Stimulated activated CD4-positive, alpha-beta T cell treated with anti-CD3 and anti-CD28 coated beads, Interleukin-4, amount 100 ng/mL, for 4 hours (primary cell): ENCODE measurements at places on chromosomes 1 and 21.

DNA sequence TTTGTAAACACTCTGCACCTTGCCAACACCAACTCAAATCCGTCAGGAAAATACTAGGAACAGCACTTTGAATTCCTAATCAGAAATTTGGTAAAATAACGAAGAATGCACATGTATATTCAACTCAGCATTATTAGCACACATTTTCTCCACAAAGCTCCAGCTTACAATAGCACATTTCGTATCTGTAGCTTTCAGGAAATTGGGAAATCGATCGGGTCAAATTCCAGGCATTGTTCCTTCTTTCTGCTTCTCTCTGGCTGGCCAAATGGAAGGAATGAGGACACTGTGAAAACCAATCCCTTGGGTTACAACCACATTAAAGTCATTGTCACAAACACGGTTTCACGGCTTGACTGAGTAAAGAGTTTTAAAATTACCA is 58.6 kb downstream of the NPHP4 start:
- no peak for DNase-seq

GRCh38 chr1:60541831-60542532 is 468.4 kb upstream of the C1orf87 start:
- no peak for DNase-seq

DNA sequence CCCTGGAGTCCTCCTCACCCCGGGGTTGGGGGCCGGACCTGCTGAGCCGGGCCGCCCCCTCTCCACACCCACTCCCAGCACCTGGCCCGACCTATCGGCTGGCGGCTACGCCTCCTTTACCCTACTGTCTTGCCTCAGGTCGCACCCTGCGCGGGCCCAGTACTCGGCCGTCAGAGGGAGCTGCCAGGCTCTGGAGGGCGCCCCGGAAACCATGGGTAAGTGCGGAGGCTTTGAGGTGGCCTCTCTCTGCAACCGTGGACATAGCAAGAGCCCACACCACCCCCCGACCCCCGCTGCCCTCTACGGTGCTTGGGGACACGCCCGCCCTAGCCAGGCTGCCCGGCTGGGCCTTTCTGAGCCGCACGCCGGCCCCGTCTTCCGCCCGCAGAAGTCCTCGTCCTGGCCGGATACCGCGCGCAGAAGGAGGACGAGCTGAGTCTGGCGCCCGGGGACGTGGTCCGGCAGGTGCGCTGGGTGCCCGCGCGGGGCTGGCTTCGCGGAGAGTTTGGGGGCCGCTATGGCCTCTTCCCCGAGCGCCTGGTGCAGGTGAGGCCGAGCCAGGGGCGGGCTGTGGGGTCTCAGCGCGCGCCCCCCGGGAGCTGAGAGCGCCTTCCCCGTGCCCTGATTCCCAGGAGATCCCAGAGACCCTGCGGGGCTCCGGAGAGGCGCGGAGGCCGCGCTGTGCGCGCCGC is at the start of gene SH3D21:
TSS of gene SH3D21 (plus strand) at position 159 of the 692 bp plus-strand sequence. CDS start at position 212, 53 bp downstream.
- peak; percentile 44 for DNase-seq

- peak; percentile 54 for DNase-seq
Measured at GRCh38 chr1:210373878-210374599, 45.3 kb downstream of the HHAT start.

- DNase-seq = no peak
Measured at GRCh38 chr21:43703035-43703880, 15.7 kb upstream of the PDXK start.

GRCh38 chr1:33306653-33307493 is 14.0 kb downstream of the A3GALT2 start:
- DNase-seq = no peak

GRCh38 chr1:6235296-6235677 is 477 bp downstream of the ICMT start:
- peak; percentile 27 for DNase-seq
